ENCODE measurements at places on chromosomes 1 and 21. TPM values are rescaled to one million over a fixed set of nuclear protein-coding genes. Genes with fewer than 3 reads are reported as not detected.

Gene ABCB10
- total RNA-seq, result 24.0 TPM

Gene CDC20
- total RNA-seq, result 196 TPM

Gene CD164L2
- total RNA-seq, result not detected

Gene ANKRD45
- 3.2 TPM for total RNA-seq

Gene MROH9
- not detected for total RNA-seq

Gene CTNNBIP1
- total RNA-seq, result 75.5 TPM

DNA sequence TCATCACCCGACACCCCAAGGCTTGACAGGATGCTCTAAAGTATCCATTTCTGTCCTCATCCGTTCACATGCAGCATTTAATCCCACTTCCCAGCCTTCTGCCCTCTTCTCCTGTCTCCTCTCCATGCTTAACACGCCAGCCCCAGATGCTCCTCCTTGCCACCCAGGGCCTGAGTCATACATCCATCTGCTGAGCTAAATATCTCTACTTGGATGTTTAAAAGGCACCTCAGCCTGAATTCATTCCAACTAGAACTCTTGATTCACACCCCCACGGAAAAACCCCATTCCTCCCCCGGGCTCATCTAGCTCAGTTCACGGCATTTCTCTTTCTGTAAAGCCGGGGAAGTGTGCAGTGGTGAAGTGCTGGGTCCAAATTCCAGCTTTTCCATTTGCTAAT lies 27.7 kb downstream of the TEX35 start:
- peaks cover 24% of the 10 kb centered on the region for H3K27me3 ChIP-seq
- H3K36me3 ChIP-seq, result no peaks in the 10 kb centered on the region
- peaks cover 15% of the 10 kb centered on the region for H3K4me1 ChIP-seq
- DNase-seq, result no peak

DNA sequence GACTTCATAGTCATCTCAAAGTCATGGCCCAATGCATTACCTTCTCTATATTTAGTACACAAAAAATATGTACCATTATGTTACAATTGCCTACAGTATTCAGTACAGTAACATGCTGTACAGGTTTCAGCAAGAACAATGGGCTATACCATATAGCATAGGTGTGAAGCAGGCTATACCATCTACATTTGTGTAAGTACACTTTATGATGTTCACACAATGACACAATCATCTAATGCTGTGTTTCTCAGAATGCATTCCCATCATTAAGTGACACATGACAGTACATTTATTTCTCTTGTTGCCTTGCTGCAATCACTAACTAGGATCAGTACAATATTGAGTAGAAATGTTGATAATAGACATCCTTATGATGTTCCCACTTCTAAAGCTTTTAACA lies 46.5 kb upstream of the NFIA start:
- no peak for DNase-seq
- H3K4me3 ChIP-seq, result no peak overlapping the region
- H3K4me1 ChIP-seq, result no peaks in the 10 kb centered on the region
- H3K36me3 ChIP-seq, result peaks cover 3% of the 10 kb centered on the region
- H3K27ac ChIP-seq, result no peak overlapping the region
- peaks cover 4% of the 10 kb centered on the region for H3K27me3 ChIP-seq

DNA sequence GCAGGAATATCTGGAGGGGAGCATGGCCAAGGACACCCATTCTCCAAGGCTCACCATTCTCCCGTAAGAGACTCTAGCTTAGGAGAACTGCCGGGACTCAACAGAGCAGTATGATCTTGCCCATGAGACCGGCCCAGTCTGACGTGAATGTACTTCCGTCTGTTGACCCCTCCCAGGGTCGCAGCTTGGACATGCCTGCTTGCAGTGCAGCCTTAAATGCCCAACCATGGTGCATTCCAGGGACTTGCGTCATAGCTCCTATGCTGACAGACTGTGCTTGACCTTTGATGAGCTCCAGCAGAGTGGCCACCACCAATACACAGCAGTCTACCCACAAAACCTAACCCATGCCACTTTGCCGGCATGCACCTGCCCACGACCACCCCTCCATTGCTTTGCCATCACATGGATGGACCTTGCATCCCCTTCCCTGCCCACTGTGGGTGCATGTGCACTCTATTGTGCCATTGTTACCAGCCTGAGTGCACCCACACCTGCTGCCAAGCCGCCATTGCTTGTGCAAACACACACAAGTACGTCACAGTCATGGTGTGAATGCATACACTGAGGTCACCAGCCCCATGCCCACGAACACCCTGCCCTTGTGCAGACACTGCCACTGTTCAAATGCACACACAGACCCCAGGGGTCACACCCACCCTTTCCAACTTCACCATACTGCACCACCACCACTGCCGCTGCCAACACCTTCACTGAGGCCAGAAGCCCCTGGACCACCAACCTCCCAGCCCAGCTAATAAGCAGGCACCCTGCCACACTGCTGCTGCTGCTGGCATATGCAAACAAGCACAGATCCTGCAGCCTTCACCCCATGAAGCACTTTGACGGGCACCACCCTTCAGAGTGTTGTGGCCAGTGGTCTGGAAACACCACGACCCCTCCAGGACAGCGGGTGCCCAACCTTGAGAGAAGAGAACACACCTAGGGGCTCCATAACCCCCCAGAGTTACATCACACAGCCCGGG lies 1141.3 kb downstream of the BRINP3 start:
- H3K4me3 ChIP-seq, result no peak overlapping the region
- no peak for DNase-seq
- peak overlapping the region; percentile 62 for H3K27ac ChIP-seq
- no peaks in the 10 kb centered on the region for H3K36me3 ChIP-seq

GRCh38 chr1:203048086-203048485 lies 21.8 kb downstream of the PPFIA4 start:
- no peaks in the 10 kb centered on the region for H3K27me3 ChIP-seq
- no peak overlapping the region for H3K27ac ChIP-seq
- H3K4me3 ChIP-seq, result no peak overlapping the region

- no peak overlapping the region for H3K27ac ChIP-seq
- H3K4me3 ChIP-seq, result no peak overlapping the region
- DNase-seq, result no peak
- no peaks in the 10 kb centered on the region for H3K4me1 ChIP-seq
- H3K27me3 ChIP-seq, result no peaks in the 10 kb centered on the region
Observed at GRCh38 chr1:235613602-235614001, 36.0 kb downstream of the GNG4 start.

GRCh38 chr1:217534566-217534965 lies 96.3 kb downstream of the GPATCH2 start:
- no peaks in the 10 kb centered on the region for H3K27me3 ChIP-seq
- H3K36me3 ChIP-seq, result no peaks in the 10 kb centered on the region
- no peak for DNase-seq
- H3K4me3 ChIP-seq, result no peak overlapping the region
- H3K27ac ChIP-seq, result no peak overlapping the region

- peaks cover under 1% of the 10 kb centered on the region for H3K27me3 ChIP-seq
- no peak for DNase-seq
- H3K36me3 ChIP-seq, result no peaks in the 10 kb centered on the region
- H3K4me3 ChIP-seq, result no peak overlapping the region
- H3K27ac ChIP-seq, result no peak overlapping the region
Observed at GRCh38 chr1:86429835-86430234, 5.9 kb downstream of the CLCA2 start.
